ENCODE measurements at places on chromosomes 2 and 18. TPM values are rescaled to one million over a fixed set of nuclear protein-coding genes. Genes with fewer than 3 reads are reported as not detected.
A peak's percentile ranks its signal among the peaks of the same experiment; 100 is the strongest.

DNA sequence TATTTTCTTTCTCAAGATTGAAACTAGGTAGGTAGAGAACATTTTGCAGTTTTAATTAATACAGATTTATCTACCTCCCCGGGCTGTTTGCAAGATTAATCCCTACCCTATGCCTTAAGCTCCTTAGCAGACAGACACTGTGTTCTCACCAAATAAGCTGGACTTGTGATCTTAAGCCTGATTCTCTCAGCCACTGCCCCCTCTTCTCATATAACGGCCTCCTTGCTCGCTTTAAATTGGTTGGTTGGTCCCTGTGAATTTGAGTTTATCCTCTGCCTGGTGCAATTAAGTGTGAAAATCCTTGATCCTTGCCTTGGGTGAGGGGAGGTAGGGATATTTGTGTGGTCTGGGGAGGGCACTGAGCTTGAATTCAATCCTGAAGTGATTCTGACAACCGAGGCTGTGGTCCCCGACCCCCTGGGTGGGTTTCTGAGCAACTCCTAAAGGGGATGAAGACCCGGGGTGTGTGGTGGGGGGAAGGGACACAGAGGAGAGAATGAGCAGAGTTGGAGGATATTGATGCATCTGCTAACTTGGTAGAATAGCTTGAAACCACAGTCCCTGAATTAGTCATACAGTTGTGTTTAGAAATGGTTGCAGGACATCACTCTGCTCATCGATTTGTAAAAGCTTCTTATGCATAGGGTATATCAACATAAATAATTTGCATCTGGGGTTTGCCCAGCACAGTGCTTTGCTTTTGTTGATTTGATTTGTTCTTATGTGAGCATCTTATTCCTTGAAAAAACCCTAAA lies 36.9 kb upstream of the NCKAP5 start:
- H3K27ac ChIP-seq: no peak overlapping the region
- H3K27me3 ChIP-seq: no peaks in the 10 kb centered on the region
- no peaks in the 10 kb centered on the region for H3K4me1 ChIP-seq

DNA sequence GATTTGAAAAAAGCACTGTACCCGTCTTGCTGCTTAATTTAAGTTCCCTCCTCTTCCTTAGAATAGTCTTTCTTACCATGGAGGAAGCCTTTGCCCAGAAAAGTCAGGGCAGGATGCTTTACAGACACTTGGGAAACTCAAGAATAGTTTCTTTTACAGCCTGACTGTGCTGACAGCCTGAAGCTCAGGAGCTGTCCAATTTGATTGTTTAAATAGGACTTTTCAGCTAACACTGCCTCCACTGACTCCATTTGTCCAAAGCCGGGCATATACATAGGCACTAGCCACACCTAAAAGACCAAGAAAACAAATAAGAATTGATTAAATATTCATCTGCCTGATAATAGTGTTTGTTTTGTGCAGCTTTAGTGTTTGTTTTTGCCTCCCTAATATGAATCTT lies 110.9 kb upstream of the L3MBTL4 start:
- DNase-seq: no peak
- no peaks in the 10 kb centered on the region for H3K36me3 ChIP-seq
- no peaks in the 10 kb centered on the region for H3K4me1 ChIP-seq
- H3K27ac ChIP-seq: no peak overlapping the region

The CNNM3 gene
- polyA plus RNA-seq: 7.3 TPM

GRCh38 chr2:24080701-24081100 lies 3.9 kb downstream of the TP53I3 start:
- H3K4me3 ChIP-seq: no peak overlapping the region
- no peaks in the 10 kb centered on the region for H3K27me3 ChIP-seq
- no peak for DNase-seq
- H3K27ac ChIP-seq: no peak overlapping the region
- peaks cover 27% of the 10 kb centered on the region for H3K4me1 ChIP-seq

- DNase-seq: no peak
- no peaks in the 10 kb centered on the region for H3K36me3 ChIP-seq
- peak overlapping the region; percentile 1 for H3K27ac ChIP-seq
- peak overlapping the region; percentile 50 for H3K4me3 ChIP-seq
- H3K27me3 ChIP-seq: peaks cover 29% of the 10 kb centered on the region
- peaks cover 3% of the 10 kb centered on the region for H3K4me1 ChIP-seq
Observed at GRCh38 chr2:152336854-152337510, 2.0 kb downstream of the FMNL2 start.

- H3K36me3 ChIP-seq: no peaks in the 10 kb centered on the region
- no peaks in the 10 kb centered on the region for H3K27me3 ChIP-seq
- DNase-seq: no peak
- H3K4me1 ChIP-seq: no peaks in the 10 kb centered on the region
- no peak overlapping the region for H3K27ac ChIP-seq
- H3K4me3 ChIP-seq: no peak overlapping the region
Observed at GRCh38 chr2:68009526-68009925, 53.3 kb downstream of the C1D start.

GRCh38 chr2:214774108-214774507 lies 35.4 kb downstream of the BARD1 start:
- H3K4me3 ChIP-seq: no peak overlapping the region
- H3K4me1 ChIP-seq: no peaks in the 10 kb centered on the region
- DNase-seq: no peak
- no peaks in the 10 kb centered on the region for H3K27me3 ChIP-seq

The RGPD3 gene
- polyA plus RNA-seq: 1.8 TPM

GRCh38 chr2:204261846-204262245 lies 283.4 kb upstream of the PARD3B start:
- no peak overlapping the region for H3K4me3 ChIP-seq
- DNase-seq: no peak
- H3K4me1 ChIP-seq: peaks cover 2% of the 10 kb centered on the region
- H3K27ac ChIP-seq: no peak overlapping the region
- no peaks in the 10 kb centered on the region for H3K36me3 ChIP-seq

DNA sequence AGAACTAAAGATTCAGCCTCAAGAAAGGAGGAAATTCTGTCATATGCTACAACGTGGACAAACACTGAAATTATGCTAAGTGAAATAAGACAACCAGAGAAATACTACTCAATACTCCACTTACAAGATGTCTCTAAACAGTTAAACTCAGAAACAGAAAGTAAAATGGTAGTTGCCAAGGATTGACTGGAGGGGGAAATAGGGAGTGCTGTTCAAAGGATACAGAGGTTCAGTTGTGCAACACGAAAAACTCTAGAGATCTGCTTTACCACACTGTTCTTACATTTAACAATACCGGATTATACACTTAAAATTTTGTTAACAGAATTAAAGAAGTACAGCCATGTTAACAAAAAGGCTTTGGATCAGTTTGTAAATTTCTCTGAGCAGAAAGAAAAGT lies 39.8 kb upstream of the C2orf15 start:
- no peaks in the 10 kb centered on the region for H3K36me3 ChIP-seq
- H3K4me1 ChIP-seq: no peaks in the 10 kb centered on the region
- no peak overlapping the region for H3K4me3 ChIP-seq
- H3K27ac ChIP-seq: no peak overlapping the region
- no peak for DNase-seq

The SCTR gene
- polyA plus RNA-seq: 1.5 TPM

- H3K36me3 ChIP-seq: peaks cover 67% of the 10 kb centered on the region
- no peak for DNase-seq
- H3K4me1 ChIP-seq: peaks cover 6% of the 10 kb centered on the region
Observed at GRCh38 chr2:128276878-128277675, 41.6 kb downstream of the HS6ST1 start.

The HYCC2 gene
- polyA plus RNA-seq: 8.5 TPM

The PAPOLG gene
- polyA plus RNA-seq: 14.3 TPM

DNA sequence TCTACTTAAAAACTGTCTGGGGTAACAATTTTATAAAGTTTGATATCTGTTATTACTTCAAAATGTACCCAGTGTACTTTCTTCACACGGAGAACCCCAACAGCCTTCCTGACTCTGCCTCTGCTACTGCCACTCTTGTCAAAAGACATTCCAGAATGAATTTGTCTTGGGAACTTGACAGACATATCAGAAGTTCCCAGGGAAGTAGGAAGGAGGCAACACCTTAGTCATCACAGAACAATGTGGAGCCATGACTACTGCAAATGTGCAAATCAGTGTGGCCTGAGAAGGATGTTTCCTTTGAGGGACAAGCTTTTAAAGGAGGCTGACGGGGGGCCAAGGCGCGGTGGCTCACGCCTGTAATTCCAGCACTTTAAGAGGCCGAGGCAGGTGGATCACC lies 133.8 kb upstream of the RNF152 start:
- DNase-seq: no peak
- H3K4me3 ChIP-seq: no peak overlapping the region
- H3K27me3 ChIP-seq: no peaks in the 10 kb centered on the region
- H3K4me1 ChIP-seq: no peaks in the 10 kb centered on the region

DNA sequence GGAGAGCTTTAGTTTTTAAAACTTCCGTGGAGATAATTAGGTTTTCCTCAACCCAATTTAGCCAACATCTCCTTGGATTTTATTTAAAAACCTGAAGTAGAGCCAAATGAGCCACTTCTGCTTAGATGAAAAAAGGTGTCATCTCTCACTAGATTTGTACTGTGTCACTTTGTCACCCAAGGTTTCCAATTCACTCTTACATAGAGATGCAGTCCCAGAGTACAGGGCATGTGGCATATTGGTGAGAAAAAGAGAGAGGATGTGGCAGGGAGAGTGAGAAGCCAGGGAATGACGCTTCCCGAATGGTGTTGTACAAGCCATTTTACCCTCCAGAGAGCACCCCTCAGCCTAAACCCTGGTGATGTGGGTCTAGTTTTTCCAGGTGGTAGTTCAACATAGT lies 44.4 kb upstream of the CTLA4 start:
- no peaks in the 10 kb centered on the region for H3K27me3 ChIP-seq
- H3K4me3 ChIP-seq: no peak overlapping the region

DNA sequence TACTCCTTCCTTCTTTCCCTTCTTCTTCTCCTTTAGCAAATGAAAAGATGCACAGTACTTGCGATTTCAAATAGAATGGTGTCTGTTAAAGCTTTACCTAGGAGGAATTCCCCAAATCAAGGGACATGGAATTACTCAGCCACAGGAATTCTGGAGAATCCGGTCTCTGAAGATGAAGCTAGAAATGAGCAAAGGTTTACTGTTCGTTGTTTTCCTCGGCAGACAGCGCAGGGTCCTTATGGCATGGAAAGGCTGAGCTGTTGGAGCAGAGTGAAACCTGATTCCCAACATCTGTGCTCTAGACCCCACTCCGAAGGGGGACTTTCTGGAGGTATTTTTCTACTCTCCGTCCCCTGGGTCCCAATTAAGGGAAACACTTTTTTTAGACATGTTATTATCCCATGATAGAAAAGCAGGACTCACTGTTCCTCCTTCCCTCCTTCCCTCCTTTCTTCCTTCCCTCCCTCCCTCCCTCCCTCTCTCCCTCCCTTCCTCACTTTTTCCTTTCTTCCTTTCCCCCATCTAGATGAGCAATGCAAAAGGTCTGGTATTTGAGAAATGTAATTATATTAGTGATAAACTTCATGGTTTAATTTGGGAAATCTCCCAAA lies 47.1 kb downstream of the CDCA7 start:
- H3K27ac ChIP-seq: no peak overlapping the region
- no peaks in the 10 kb centered on the region for H3K36me3 ChIP-seq
- no peak for DNase-seq

GRCh38 chr2:189858291-189858690 lies 74.0 kb downstream of the PMS1 start:
- no peaks in the 10 kb centered on the region for H3K4me1 ChIP-seq
- DNase-seq: no peak
- peaks cover 3% of the 10 kb centered on the region for H3K36me3 ChIP-seq
- no peak overlapping the region for H3K4me3 ChIP-seq

DNA sequence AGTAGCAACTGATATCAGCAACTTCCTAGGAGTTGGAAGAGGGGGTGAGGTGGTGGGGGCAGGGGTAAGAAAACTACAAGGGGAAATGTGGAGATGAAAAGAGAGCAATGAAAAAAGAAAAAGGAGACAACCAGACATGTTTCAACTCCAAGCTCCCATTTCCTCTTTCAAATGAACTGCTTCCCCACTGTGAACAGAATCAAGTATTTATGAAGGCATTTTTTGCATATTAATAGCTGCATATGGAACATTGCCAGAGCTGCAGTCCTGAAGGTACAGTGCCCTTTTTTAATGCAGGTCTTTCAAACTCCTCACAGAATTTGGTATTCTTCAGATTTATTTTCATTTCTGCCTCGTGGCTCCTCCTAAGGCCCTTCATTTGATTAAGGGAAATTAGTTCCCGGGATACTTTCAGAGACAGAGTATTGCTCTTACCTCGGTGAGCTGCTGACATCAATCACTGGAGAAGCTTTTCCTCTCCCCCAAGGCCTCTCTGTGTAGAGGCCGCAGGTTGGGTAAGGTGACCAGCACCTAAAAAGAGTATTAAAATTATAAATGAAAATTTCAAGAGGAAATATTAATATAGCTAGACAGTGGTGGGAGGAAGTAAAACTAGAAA lies 68.4 kb downstream of the KIAA2012 start:
- H3K27ac ChIP-seq: no peak overlapping the region
- DNase-seq: no peak
- H3K27me3 ChIP-seq: no peaks in the 10 kb centered on the region
- no peaks in the 10 kb centered on the region for H3K36me3 ChIP-seq
- H3K4me1 ChIP-seq: no peaks in the 10 kb centered on the region

The PSTPIP2 gene
- polyA plus RNA-seq: 8.1 TPM

- no peak overlapping the region for H3K4me3 ChIP-seq
- DNase-seq: no peak
- no peak overlapping the region for H3K27ac ChIP-seq
- no peaks in the 10 kb centered on the region for H3K27me3 ChIP-seq
- H3K4me1 ChIP-seq: no peaks in the 10 kb centered on the region
Observed at GRCh38 chr2:235606004-235606715, 112.3 kb downstream of the AGAP1 start.

GRCh38 chr2:233049194-233049761 lies 10.9 kb upstream of the INPP5D start:
- H3K27ac ChIP-seq: no peak overlapping the region
- H3K27me3 ChIP-seq: peaks cover 4% of the 10 kb centered on the region
- DNase-seq: no peak
- peaks cover 7% of the 10 kb centered on the region for H3K4me1 ChIP-seq
- H3K4me3 ChIP-seq: no peak overlapping the region
- no peaks in the 10 kb centered on the region for H3K36me3 ChIP-seq

GRCh38 chr2:95041824-95042442 lies 16.4 kb downstream of the MAL start:
- no peak overlapping the region for H3K4me3 ChIP-seq
- no peak for DNase-seq
- H3K27ac ChIP-seq: no peak overlapping the region
- H3K36me3 ChIP-seq: peaks cover 59% of the 10 kb centered on the region

The MARCO gene
- 31.0 TPM for polyA plus RNA-seq

- H3K36me3 ChIP-seq: peaks cover 17% of the 10 kb centered on the region
- no peak overlapping the region for H3K4me3 ChIP-seq
- no peaks in the 10 kb centered on the region for H3K27me3 ChIP-seq
- peaks cover 10% of the 10 kb centered on the region for H3K4me1 ChIP-seq
- DNase-seq: no peak
Observed at GRCh38 chr2:230797515-230798495, 66.9 kb upstream of the ITM2C start.

The ZNF385B gene
- 2.0 TPM for polyA plus RNA-seq

- no peak for DNase-seq
- H3K27me3 ChIP-seq: no peaks in the 10 kb centered on the region
- H3K27ac ChIP-seq: no peak overlapping the region
- no peaks in the 10 kb centered on the region for H3K36me3 ChIP-seq
- H3K4me3 ChIP-seq: no peak overlapping the region
Observed at GRCh38 chr18:8730080-8730827, 24.9 kb downstream of the MTCL1 start.

All from thymus (tissue), 14 donors.